ENCODE measurements at places on chromosomes 4 and X.

- DNase-seq, result no peak
These were observed 15.6 kb downstream of the PGK1 start for GRCh38 chrX:78119521-78120227.

DNA sequence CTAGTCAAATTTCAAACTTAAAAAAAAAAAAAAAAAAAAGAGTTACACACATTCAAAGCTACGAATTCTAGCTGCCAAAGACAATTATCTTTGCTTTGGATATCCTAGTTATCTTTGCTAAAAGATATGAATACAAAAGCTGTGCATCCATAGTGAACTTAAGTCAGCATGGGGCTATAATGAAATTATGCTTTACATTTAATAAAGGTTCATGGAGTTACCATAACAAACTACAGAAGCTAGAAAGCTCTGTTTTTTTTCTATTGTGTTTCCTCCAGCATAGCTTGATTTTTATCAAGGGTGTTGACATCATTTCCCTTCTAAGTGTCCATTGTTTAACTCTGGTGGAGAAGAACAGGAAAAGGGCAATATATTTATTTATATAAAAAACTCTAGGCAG is 234.1 kb downstream of the ANKRD50 start:
- DNase-seq, result no peak

- DNase-seq, result no peak
These were observed 593.2 kb downstream of the TMA16 start for GRCh38 chr4:164087733-164088132.

- DNase-seq, result no peak
These were observed 171.0 kb downstream of the FBXW7 start for GRCh38 chr4:152364883-152365282.

- DNase-seq, result no peak
These were observed 239.6 kb upstream of the VCX start for GRCh38 chrX:7603387-7603786.

GRCh38 chrX:53379747-53380146 is 42.7 kb downstream of the SMC1A start:
- no peak for DNase-seq

DNA sequence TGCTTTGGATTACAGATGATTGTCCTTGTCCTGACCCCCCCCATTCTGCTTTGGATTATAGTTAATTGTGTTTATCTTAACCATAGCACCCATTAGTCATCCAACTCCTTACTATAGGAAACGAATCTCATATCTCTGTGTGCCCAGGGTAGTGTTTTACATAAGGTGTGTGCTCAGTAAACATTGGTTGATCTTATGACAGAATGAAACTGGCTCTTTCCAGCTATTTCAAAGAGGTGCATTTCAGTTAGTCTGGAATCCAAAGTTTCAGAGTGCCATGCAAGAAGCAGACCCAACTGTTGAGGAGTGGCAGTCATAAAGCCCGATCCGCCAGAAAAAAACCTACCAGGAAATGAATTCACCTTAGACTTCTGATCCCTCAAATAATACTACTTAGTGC is 14.7 kb downstream of the TRIM2 start:
- DNase-seq, result no peak

- no peak for DNase-seq
These were observed 819.3 kb downstream of the PCDH7 start for GRCh38 chr4:31539284-31540069.

DNA sequence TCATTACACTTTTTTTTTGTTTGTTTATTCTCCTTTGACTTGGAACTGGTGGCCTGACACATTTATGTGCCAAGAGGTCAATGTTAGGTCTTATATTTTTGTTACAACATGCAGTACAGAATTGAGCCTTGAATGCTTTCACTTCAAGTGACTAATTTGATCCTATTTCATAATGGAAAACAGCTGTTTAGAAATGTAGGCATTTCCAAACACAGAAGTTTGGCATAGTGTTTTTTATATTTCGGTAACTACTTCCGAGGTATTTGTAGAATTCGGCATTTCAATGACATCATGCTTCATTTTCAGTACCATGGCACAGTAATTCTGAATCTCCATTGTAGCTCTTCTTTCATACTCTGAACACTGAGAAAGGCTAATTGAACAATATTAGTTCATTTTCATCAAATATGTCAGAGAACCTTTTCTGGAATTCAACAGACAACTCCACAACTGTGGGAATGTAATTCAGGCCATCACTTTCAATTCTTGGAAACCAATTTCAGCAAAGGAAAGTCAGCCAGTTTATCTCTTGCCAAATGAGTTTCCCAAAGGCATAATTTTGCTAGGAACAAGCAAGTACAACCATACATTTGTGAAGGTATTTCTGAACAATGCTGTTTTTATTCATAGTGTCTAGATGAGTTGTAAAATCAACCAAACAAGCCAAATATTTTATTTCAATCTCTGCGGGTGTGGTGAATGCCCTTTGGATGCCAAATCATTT is 11.4 kb downstream of the FAM120C start:
- DNase-seq, result no peak

DNA sequence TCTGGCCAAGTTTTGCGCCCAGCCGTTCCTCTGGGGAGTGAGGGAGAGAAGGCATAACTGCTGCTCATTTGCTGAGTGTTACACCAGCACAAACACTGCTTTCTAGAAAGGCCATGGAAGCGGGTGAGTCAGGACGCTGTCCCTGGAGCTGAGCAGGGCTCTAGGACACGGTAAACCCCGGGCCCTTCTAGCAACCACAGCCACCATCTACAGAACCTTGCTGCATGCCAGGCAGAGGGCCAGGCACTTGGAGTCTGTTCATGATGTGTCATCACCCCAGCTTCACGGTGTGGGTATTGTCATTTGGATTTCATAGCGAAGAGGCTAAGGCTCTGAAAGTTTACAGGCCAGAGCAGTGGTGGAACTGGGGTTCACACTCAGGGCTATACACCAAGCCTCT is 31.8 kb upstream of the C4orf50 start:
- no peak for DNase-seq

DNA sequence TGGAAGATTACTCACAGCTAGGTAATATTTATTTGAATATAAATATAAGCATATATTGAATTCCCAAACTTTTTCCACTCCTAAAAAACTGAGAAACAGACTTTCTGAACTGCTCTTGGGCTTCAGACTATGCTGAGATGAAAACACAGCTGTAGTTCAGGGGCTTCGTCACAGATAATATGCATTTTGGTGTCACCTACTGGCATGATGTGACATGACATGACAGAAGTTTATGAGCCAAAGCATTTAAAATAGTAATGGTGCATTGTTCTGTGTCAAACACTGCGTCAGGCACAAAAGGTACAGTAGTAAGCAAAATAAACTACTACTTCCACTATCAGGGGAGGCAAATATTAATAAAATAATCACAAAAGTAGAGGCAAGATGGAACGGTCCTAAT is 171.3 kb downstream of the BTC start:
- no peak for DNase-seq

DNA sequence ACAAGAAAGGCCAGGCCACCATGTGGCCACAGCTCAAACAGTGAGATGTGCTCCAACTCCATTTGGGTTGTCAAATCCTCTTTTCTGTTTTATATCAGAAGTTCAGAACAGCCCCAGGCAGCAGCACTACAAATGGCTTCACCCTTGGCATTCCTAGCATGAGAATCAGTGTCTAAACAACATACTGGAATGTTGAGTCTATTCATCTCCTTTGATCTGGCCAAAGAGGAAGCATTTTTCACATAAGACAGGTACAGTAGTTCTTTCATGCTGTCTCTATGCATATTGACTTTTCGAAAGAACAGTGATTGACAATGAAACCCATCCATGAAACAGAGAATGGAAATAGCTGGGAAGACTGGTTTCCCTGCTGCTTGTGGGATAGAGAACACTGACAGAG is 289.5 kb downstream of the USP46 start:
- no peak for DNase-seq

- no peak for DNase-seq
These were observed 43.7 kb downstream of the MAGEA9 start for GRCh38 chrX:149825424-149825823.

GRCh38 chr4:67292045-67292444 is 253.3 kb downstream of the CENPC start:
- DNase-seq, result no peak

GRCh38 chrX:141619336-141619735 is 29.8 kb downstream of the SPANXA2 start:
- no peak for DNase-seq

- no peak for DNase-seq
These were observed 45.2 kb downstream of the PRSS12 start for GRCh38 chr4:118307643-118308042.

DNA sequence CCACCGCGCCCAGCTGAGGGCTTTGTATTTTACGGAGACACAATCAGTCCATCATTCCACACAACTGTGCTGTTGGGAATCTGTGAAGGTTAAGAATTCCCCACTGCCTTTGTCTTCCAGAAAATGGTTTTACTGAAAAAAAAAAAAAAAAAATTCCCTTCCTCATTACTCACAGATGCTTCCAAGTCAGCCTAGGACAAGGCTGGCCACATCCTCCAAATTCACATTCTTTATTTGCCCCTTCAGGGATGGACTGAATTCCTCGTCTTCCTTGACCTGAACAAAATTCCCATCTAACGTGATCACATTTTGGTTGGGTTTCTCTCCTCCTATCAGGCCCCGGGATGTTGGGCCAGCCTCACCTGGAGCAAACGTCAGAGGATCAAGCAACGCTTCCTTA is 130.3 kb downstream of the DHRSX start:
- DNase-seq, result no peak

GRCh38 chr4:24856586-24856985 is 56.3 kb downstream of the CCDC149 start:
- DNase-seq, result no peak

GRCh38 chrX:18616688-18617406 is 55.1 kb downstream of the RS1 start:
- DNase-seq, result no peak

DNA sequence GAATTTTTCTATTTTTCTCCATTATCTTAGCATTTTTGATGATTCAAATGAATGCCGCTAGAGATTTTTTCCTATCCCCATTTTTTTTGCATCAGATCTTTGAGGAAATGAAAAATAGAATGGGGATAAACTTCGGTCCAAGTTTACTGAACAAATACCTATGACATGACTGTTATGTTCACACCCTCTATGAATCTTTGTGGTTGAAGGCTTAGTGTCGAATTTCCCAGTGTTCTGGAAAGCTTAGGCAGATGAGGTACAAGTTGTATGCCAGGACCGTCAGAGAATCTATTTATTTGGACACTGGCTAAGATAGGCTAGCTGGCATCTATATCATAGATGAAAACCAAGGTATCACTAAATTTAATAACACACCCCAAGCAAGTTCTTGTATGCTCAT is 123.4 kb downstream of the SPCS3 start:
- DNase-seq, result no peak

GRCh38 chrX:121836000-121836399 is 788.6 kb downstream of the GLUD2 start:
- no peak for DNase-seq

DNA sequence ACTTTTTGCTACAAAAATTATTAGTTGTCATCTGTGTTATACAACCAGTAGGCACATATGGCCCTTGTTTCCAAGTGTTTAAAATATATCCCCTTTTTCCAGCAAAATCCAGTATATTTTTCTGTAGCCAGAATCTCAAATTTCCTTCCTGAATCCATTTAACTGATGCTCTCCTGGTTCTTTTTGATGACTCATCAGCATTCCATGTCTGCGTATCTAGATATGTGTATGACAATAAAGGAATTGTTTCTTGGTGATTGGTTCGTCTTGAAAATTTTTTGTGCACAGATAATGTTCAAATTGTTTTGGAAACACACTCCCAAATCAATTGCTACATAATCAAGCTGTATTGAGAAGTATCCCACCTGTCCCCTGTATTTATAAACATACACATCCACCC is 98.3 kb downstream of the ITM2A start:
- DNase-seq, result no peak

GRCh38 chrX:105349476-105349875 is 129.0 kb upstream of the TEX13A start:
- no peak for DNase-seq

DNA sequence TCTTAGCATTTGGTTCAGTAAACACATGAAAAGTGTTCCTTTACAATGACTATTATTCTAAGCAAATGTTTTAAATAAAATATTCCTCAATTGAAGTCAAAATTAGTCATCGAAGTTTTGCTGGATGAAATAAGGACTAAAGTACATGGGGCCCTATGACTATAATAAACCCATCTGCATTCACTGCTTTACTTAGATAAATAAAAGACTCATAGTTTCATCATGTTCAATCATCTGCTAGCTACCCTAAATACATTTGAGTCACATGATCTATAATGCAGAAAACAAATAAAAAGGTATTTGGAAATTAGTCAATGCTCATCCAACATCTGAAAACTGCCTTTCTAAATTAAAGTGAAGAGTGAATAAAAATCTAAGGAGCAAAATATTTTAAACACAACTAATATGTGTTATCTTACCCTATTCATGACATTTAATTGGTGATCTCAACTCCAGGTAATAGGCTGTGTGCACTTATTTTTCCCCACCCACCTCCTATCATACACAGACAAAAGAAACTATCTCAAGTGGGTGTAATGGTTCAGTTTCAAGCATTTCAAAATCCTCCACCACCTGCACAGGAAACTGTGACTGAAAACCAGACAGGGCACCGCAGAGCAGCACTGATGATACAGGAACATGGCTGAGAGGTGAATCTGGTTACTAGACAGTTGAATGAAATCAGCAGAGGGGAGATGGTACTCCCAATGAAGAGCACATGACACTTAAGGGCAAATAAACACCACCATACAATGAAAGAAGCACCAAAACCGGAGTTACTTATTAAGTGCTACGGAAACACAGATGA is 78.6 kb downstream of the CAMK2D start:
- DNase-seq, result no peak

GRCh38 chr4:169295822-169296221 is 25.1 kb upstream of the SH3RF1 start:
- DNase-seq, result no peak

DNA sequence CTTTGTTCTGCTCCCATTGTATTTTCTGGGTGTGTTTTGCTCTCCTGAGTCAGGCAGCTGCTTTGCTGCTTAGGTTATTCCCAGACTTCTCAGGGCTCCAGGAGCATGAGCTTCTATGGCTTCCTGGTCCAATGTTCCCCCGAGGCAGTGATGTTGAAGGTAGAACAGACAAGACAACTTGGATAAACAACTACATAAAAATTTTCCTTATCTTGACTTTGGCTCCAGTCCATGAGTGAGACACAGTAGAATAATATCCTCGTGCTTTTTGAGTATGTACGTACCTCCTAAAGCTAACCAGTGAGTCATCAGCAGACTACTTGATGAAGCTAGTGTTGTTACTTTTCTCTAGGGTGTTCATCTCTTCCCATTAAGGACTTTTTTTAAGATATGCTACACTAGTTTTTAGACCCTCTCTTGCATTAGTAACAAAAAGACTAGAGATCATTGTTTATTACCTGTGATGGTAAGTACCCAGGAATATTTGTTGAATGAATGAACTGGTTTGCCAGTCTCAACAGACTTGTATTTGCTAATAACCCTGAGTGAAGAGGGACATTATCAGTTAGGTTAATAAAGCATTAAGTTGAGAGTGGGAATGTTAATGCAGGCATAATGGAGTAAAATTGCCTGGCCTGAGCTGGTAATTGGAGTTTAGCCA is 131.9 kb downstream of the FHIP1A start:
- DNase-seq, result no peak

GRCh38 chrX:122626871-122627270 is 557.2 kb upstream of the GRIA3 start:
- no peak for DNase-seq
